CD4-positive, alpha-beta memory T cell (primary cell): ENCODE measurements at places on chromosomes 3 and 15. TPM values are rescaled to one million over a fixed set of nuclear protein-coding genes. Genes with fewer than 3 reads are reported as not detected.
A peak's percentile ranks its signal among the peaks of the same experiment; 100 is the strongest.

- no peak for DNase-seq
These were observed 322.8 kb upstream of the TPRG1 start for GRCh38 chr3:188848947-188849346.

DNA sequence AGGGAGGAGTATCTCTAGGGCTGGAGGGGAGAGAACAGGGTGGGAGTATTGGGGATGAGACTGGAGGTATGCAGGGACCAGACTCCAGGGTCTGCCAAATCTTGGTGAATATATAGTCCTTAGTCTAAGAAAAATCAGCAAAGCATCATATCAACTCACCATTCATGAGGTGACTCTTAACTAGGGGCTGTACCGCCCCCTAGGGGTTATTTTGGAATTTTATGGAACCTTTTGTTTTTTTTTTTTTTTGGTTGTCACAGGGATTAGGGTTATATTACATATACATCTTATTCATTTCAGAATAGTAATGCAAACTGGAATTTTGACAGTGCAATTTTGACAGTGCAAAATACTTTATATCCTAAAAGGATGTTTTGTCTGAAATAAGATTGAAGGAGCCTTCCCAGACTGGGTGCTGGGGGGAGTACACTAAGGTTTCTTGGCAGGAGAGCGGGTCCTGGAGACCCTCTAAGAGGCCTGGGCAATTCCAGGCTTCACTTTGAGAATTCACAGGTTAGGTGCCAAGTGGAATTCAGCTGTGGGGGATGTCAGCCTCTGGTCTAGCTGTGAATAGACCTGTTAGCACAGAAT, 7.5 kb downstream of the CMTM7 start:
- peak; percentile 70 for DNase-seq

- no peak for DNase-seq
These were observed 8.5 kb upstream of the ANPEP start for GRCh38 chr15:89822951-89823711.

DNA sequence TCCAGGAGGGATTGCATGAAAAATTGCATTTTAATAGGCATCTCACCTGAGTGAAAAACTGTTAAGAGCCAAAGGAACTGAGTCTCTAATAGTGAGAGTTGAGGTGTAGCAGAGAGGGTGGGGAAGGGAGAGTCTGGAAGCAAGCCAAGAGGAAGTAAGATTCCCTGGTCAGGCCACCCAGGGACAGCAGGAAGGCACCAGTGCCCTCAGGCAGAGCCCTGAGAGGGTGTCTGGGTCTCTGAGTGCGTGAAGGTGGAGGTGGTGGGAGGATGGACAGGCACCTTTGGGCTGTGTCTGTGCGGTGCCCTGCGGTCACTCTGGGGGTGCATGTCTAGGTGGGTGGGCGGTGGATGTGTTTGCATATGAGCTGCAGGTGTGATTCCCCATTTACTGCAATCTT, 300.4 kb upstream of the ROPN1 start:
- no peak for DNase-seq

DNA sequence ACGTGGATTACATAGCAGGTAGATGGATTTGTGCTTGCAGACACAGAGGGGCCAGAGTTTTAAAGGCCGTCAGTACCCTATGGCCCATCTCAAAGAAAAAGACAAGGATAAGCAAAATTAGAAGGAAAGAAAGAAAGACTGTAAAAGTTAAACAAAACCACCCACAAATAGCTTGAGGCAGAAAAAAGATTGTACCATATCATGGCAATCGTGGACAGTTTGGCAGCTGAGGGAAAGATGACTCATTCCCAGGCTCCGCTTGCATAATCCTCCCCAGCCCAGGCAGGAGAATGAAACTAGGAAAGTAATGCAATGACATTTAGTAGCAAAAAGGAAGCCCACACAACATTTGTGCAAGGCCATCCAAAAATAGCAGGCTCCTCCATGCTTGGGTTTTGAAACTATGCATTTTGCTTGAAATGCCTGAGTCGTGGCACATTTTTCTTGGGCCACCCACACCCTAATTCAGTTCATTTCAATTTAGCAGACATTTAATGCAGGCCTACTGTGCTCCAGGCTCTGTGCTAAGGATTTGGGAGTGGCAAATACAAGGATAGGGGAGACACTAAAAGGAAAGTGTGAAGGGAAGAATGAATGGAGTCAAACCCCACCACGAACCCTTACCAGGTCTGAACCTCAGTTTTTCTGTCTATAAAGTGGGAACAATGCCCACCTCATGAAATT, 40.9 kb upstream of the SMAD3 start:
- no peak for DNase-seq

DNA sequence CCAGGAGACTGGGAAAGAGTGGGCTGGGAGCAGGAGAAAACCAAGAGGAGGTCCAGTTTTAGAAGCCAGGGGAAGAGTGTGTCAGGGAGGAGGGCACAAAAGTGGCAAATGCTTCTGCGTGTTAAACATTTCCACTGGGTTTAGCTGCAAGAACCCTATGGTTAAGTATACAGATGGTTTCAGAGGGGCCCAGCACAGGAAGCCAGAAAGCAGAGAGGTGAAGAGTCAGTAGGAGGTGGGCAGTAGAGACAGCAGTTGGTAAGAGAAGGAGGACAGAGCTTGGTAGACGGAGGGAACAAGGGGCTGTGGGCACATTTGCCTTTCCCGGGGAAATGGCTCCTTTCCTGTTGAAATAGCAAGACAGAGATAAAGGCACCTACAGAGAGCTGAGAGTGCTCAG, 133.8 kb downstream of the EPHB1 start:
- no peak for DNase-seq

DNA sequence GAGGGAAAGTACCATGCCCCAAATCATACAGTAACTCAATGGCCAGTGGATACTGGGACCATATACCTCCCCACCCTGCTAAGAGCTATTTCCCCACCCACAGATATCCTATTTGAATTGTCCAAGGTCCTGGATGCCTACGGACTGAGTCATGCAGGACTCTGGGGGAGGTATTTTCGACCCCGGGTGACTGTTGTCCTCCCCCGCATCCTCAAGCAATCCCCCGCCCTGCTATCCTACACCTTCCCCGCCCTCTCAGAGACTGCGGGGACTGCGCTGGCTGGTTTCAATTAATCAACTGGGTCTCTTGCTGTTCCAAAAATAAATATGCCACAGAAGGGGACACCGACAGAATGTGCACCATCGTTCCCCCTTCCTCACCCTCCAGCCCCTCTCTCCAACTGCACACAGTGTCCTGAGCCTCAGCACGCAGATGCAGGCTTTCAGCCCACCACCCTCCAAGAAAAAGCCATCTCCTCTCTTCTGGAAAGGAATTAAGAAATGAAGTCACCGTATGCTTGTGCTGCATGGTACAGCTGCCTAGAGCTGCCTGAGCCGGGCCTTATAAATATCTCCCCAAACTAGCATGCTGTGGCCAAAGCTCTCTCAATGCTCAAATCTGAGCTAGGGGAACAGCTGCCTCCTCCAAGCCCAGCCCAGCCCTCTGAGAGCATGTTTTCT, 8.1 kb downstream of the CAV3 start:
- no peak for DNase-seq

DNA sequence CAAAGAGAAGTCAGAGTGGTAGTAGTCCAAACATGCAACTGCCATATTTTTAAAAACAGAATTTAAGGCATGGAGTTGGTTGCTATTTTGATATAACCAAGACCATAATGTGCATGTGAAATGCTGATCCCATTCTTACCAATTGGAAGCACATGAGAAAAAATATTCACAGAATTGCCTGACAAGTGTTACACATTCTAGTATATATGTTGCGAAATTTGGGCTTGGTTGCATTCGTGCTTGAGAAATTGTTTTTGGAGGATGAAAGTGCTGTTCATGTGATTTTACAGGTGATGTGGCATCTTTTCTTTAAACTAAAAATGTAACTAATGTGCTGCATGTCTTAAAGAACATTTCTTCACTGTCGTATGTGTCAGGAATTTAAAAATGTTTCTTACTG, 199.7 kb downstream of the CHL1 start:
- no peak for DNase-seq

DNA sequence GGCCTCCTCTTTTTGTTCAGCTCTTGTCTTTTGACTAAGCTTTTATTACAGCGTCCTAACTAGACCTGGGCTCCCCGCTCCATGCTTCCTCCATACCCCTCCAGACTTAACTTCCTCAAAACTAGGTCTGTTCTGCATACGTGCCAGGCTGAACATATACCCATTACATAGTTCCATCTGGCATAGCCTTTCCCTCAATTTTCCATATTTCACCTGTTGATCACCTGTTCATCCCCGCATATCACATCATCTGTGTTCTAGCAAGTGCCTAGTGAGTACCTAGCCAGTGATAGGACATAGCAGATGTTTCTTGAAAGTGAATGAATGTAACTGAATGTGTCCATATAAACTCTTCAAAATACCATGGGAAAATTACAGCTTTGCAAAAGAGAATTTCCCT, 36.0 kb downstream of the PARP14 start:
- DNase-seq, result no peak

GRCh38 chr3:33577173-33577572, 137.0 kb upstream of the UBP1 start:
- no peak for DNase-seq

- no peak for DNase-seq
These were observed 17.8 kb upstream of the MUC13 start for GRCh38 chr3:124952282-124952855.

GRCh38 chr3:170714562-170715535, 129.0 kb upstream of the SLC7A14 start:
- DNase-seq, result no peak

Gene NAALADL2
- polyA plus RNA-seq, result not detected

Gene CACNA2D3
- not detected for polyA plus RNA-seq

Gene RFT1
- 23.8 TPM for polyA plus RNA-seq

Gene TXNRD3
- 0.77 TPM for polyA plus RNA-seq

Gene PIGZ
- polyA plus RNA-seq, result 0.42 TPM
